ENCODE measurements at places on chromosomes 1 and 21.

DNA sequence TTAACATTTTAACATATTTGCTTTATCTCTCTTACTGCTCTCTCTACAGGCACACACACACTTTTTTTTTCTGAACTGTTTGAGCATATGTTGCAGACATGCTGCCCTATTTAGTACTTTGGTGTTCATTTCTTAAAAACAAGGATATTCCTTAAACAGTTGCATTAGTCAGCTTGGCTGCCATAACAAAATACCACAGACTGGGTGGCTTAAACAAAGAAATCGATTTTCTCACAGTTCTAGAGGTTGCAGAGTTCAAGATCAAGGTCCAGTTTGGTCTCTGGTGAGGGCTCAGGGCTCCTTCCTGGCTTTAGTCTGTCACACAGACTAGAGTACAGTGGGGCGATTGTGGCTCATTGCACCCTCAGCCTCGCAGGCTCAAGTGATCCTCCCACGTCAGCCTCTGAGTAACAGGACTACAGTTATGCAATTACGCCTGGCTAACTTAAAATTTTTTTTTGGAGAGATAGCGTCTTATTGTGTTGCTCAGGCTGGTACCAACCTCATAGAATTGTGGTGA lies 46.7 kb downstream of the RPRD2 start:
- H3K27me3 ChIP-seq, result no peaks in the 10 kb centered on the region
- H3K4me3 ChIP-seq, result no peak overlapping the region
- no peak for DNase-seq
- H3K27ac ChIP-seq, result no peak overlapping the region
- H3K36me3 ChIP-seq, result peaks cover 4% of the 10 kb centered on the region
- peaks cover 2% of the 10 kb centered on the region for H3K4me1 ChIP-seq

DNA sequence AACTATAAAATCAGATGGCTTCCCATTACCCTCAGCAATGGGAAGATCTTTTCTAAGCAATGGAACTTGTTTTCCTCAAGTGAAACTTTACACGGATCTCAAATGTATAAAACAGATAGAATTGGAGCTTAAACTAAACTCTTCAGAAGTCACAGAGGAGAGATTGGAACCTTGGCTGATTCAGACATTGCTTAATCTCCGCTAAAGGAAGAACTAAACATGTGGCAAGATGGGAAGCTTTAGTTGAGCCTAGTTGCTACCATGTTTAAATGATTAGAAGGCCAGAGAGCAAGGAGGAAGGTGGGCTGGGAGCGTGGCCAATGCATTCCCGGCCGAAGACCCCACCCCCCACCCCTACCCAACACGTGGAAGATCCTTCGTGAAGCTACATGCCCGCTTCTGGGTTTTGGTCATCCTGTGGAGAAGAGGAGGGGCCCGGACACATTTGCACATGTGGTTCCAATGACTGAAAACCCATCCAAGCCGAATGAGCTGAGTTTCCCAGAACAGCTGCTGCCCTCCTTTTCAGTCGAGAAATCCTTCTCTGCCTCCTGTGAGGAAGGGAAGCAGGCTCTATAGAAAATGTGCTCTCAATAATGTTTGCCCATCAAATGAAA lies 164.3 kb downstream of the MIS18A start:
- H3K27me3 ChIP-seq, result no peaks in the 10 kb centered on the region
- H3K4me3 ChIP-seq, result no peak overlapping the region
- no peaks in the 10 kb centered on the region for H3K4me1 ChIP-seq

DNA sequence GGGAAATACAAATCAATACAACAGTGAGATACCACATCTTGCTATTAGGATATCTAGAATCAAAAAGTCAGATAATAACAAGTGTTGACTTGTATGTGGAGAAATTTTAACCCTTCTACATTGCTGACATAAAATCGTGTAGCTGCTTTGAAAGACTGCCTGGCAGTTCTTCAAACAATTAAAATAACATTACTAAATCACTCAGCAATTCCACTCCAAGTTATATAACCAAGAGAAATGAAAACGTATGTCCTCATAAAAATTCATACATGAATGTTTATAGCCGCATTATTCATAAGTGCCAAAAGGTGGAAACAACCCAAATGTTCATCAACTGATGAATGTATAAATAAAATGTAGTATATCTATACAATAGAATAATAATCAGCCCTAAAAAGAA lies 164.6 kb downstream of the RASAL2 start:
- H3K27ac ChIP-seq, result no peak overlapping the region
- no peaks in the 10 kb centered on the region for H3K36me3 ChIP-seq
- H3K27me3 ChIP-seq, result no peaks in the 10 kb centered on the region
- DNase-seq, result no peak
- H3K4me1 ChIP-seq, result no peaks in the 10 kb centered on the region

DNA sequence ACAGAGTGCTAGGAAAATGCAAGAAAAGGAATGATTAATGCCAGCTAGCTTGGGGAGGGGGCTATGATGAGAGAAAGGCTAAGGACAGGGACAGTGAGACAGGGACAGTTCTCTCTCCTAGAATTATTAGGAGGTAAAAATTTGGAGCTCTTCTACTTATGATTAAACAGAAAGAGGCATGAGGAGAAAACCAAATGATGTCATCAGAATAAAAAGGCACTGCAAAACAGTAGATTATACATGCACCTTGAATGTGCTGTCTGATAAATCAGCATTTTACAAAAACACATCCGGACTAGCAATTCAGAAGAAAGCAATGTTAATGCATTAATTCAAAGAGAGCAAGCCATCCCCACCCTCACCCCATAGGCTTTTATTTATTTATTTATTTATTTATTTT lies 277.5 kb downstream of the RGS7 start:
- no peaks in the 10 kb centered on the region for H3K36me3 ChIP-seq
- H3K4me3 ChIP-seq, result no peak overlapping the region
- no peaks in the 10 kb centered on the region for H3K27me3 ChIP-seq
- no peak for DNase-seq
- no peak overlapping the region for H3K27ac ChIP-seq

DNA sequence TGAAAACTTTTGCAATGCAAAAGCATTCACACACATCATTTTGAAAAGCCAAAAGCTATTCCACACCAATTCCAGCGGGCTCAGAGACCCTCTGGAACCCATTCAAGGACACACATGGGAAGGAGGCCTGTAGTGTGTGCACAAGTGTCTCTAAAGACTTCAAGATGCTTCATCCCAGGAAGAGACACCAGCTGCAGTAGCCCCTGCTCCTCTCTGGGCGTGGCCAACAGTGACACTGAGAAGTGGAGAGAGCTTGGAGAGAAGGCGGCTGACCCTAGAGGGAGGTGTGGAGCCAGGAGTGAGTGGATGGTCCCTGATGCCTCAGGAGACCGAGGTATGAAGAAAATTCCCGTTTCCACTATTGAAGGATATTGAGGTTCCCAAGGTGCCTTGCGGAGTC lies 14.9 kb upstream of the TNNI1 start:
- no peak overlapping the region for H3K27ac ChIP-seq
- no peak overlapping the region for H3K4me3 ChIP-seq
- no peak for DNase-seq
- no peaks in the 10 kb centered on the region for H3K4me1 ChIP-seq
- peaks cover 4% of the 10 kb centered on the region for H3K27me3 ChIP-seq
- no peaks in the 10 kb centered on the region for H3K36me3 ChIP-seq

GRCh38 chr1:23772049-23772853 lies 6.0 kb upstream of the PITHD1 start:
- no peaks in the 10 kb centered on the region for H3K27me3 ChIP-seq
- H3K4me1 ChIP-seq, result peaks cover 3% of the 10 kb centered on the region
- no peaks in the 10 kb centered on the region for H3K36me3 ChIP-seq
- H3K4me3 ChIP-seq, result no peak overlapping the region

DNA sequence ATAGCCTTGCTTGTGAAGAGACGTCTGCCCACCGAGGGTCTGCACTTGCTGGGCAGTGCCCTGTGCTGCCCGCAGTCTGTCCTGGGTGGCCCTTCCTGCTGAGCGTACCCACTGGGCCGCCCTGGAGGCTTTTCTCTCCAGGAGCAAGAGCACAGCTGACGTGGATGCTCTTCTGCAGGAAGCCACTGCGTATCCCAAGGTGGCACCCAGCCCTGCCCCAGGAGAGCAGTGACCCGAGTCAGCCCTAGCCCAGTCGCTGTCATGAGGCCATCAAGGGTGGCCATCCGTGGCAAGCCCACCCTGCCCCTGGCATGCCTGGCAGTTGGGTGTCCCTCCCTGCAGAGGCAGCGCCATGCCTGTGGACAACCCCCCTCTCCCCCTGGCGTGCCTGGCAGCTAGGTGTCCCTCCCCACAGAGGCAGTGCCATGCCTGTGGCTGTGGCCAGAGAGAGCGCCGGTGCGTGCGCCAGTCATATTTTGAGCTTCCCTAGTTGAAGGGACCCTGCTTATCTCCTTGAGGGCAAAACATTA lies 51.3 kb upstream of the COL6A1 start:
- no peak overlapping the region for H3K4me3 ChIP-seq
- no peaks in the 10 kb centered on the region for H3K4me1 ChIP-seq
- no peak overlapping the region for H3K27ac ChIP-seq

All from effector memory CD4-positive, alpha-beta T cell (primary cell).